Cardiac ventricle fibroblast (primary cell): ENCODE measurements at places on chromosomes 16 and 17. TPM values are rescaled to one million over a fixed set of nuclear protein-coding genes. Genes with fewer than 3 reads are reported as not detected.

LYZL6 gene
- not detected in 2 replicates for total RNA-seq

PRAC1 gene
- not detected in 2 replicates for total RNA-seq

ANKRD13B gene
- 16.9 and 21.3 TPM in 2 replicates for total RNA-seq

ENKD1 gene
- 10.4 and 11.9 TPM in 2 replicates for total RNA-seq

PFAS gene
- total RNA-seq, result 12.5 and 13.7 TPM in 2 replicates

KCNG4 gene
- total RNA-seq, result not detected in 2 replicates
